Mesenteric fat pad (tissue), 1 donor: ENCODE measurements at places on chromosomes 5 and 9. TPM values are rescaled to one million over a fixed set of nuclear protein-coding genes. Genes with fewer than 3 reads are reported as not detected.

- DNase-seq, result no peak
Observed at GRCh38 chr9:18890372-18890771, 142.6 kb downstream of the SAXO1 start.

The GLDC gene
- 0.19 TPM for total RNA-seq

DNA sequence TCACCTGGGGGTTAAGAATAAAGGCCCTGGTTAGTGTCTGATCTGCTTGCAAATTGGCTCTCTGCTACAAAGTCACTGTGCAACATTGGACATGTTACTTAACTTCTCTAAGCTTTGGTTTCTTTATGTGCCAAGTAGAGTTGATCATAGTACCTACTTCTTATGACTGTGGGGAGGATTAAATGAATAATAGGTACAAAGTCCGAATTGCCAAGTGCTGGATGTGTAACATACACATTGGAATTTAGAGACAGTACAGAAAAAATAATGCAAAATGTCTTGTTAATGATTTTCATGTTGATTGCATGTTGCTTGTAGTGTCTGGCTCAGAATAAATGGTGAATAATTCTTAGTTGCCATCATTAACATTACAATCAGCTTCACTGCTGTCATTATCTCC is 2.2 kb downstream of the DOCK8 start:
- DNase-seq, result no peak

The ERAP2 gene
- total RNA-seq, result 10.7 TPM

The IPO11 gene
- 32.9 TPM for total RNA-seq

The RNF208 gene
- total RNA-seq, result 5.9 TPM

The PCDHGA6 gene
- total RNA-seq, result 3.1 TPM

- no peak for DNase-seq
Observed at GRCh38 chr9:96009223-96009602, 133.7 kb downstream of the ERCC6L2 start.

DNA sequence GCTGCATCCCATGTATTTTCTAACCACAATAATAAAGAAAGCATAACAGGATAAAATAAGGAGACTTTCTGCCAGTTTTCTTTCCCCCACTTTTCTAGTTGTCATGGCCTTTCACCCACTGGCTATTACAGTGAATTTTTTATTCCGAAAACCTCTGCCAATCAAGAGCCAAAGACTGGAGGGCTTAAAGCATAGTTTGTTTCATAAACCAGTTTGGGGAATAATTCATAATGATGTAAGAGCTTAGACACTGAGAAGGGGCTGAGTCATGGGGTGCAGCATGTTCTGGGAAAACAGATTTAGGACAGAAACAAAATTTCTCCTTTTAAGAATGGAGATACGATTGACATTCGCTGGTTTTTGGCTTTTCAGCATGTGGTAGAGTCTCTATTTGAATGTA is 4.4 kb upstream of the GLIPR2 start:
- no peak for DNase-seq

The HTR1A gene
- total RNA-seq, result not detected

- DNase-seq, result no peak
Observed at GRCh38 chr5:51559339-51559738, 176.1 kb downstream of the ISL1 start.

GRCh38 chr5:80516826-80517225 is 28.9 kb downstream of the FAM151B start:
- no peak for DNase-seq

DNA sequence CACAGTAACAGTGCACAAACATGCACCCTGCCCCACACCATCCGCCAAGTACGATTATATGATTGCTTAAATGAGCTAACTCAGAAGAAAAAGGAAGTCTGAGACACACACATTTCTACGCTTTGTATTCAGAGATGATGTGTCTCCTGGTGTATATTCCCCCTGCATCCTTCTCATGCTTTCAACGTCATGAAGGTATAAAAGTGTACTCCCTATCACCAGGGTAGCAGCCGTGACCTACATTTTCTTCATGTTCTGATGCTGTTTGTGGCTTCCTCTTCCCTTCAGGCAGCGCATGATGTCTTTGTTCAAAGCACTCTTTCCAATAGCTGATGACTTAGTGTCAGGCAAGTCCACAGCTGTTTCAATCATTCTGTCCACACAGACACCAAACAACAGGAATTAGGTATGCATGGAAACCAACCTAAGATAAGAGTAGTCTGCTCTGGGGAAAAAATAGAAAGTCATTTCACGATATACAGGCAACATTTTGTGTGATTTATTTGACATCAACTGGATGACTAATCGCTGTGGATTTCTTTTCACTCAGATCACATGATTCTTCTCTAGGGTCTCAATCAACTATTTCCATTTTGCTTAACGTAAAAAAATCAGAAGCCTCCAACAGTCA is 269.4 kb upstream of the PTGER4 start:
- DNase-seq, result no peak

The ZNF618 gene
- total RNA-seq, result 8.2 TPM

The RASGRF2 gene
- total RNA-seq, result 30.7 TPM

DNA sequence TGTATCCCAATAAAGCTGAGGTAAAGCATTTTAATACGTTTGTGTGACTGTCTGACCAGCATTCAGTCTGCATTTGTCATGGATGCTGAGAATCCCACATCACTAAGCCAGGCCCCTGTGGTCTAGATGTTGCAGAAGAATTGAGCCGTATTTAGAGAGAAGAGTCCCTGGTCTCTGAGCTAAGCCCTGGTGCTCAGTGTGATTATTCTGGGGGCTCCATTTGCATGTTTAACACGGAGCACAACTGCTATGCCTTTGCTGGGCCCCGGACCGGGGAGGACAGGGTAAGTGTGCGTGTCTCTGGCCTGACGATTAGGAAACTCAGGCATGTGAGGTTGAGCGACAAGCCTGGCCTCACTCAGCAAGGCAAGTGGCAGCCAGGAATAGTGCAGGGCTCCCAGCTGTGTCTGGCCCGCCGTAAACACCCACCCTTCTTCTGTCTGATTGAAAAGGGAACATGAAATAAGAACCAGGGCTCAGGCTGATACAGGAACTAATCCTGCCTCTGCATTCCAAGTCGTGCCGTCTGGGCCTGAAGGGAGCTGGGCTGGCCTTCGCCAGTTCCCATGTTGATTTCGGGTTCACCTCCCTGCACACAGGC is 22.3 kb downstream of the FAM78A start:
- no peak for DNase-seq

DNA sequence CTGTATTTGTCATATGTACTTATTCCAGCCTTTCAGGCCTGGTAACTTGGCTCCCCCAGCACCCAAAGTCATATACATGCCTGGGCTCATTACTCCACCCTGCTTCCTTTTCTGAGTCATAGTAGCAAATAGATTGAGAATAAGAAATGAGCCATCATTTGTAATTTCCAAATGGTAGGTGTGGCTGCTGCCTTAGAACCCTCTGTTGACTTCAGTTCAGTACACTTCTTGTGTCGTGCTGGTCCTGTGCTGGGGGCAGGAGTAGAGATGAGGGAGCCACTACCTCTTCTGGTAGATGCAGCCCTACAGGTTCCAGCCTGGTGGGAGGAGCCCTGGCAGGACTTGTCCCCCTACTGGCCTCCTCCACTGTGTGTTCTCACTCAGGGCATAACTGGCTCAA is 11.1 kb downstream of the GM2A start:
- no peak for DNase-seq

The SYK gene
- total RNA-seq, result 26.7 TPM

The ESM1 gene
- total RNA-seq, result not detected

- DNase-seq, result no peak
Observed at GRCh38 chr9:93076101-93076791, 17.7 kb downstream of the SUSD3 start.

DNA sequence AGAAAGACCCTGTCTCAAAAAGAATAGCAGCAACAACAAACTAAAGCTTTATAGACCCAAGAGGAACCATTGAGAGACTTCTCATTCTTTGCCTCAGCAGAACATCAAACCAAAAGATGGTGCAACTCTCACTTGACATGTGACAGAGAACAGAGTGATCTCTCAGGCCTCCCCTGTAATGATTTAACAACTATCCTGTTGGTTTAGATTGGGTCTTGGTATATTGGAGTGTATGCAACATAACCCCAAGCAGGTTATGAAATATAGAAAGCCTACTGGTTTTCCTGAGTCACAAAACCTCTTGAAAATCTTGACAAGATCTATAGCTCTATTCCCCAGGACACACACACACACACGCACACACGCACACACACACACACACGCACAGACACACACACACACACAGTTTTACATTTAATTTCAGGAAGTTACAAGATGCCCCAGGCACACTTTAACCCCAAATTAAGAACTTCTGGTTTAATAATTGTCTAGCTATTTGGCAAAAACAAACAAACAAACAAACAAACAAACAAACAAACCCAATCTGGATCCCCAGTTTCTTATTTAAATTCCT is 6.5 kb upstream of the FGF1 start:
- no peak for DNase-seq

- DNase-seq, result no peak
Observed at GRCh38 chr9:35518225-35518821, 28.4 kb downstream of the RUSC2 start.

DNA sequence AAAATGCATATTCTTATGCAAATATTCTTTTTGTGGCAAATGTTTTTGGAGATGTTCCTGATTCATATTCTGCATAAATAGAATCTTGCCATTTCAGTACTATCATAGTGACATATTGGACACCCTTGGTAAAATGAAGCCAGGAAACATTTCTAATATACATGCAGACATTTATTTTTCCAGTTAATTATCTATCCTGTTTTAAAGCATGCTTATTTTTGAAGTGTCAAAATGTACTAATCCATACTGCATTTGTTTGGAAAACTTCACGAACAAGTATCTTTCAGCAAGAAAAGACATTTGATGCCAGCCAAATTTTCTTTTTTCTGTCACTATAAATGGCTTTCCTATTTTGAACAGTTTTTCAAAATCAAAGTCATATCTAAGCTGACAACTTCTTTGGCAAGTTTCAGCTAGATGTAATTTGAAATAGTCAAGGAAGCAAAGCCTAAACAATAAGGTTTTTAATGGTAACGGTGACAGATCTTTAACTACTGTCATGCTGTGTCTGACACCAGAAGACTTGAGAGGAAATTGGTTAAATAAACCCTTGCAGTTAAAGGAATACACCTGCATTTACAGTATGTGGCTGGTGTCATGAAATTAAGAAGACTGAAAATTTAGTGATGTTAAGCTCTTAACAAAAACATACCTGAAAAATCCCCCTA is 284.3 kb downstream of the TLE1 start:
- no peak for DNase-seq

DNA sequence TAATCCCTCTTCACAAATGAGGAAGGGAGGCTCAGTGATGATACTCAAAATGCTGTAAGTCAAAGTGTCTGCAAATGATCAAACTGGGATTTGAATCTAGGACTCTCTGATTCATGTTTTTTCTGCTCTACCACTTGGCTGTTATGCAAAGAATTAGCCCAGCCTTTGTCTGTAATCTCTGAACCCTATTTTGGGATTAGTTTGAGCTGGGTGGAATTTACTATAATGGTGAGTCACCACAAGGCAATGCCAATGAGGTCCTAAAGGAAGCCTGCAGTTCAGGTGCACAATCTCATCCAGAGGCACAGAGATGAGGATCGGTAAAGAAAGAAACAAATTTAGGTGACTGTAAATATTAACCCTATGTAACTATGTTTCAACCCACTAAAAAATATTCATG is 29.2 kb downstream of the RFK start:
- no peak for DNase-seq

The ANKRD34B gene
- 0.10 TPM for total RNA-seq

GRCh38 chr5:62310426-62311143 is 4.6 kb downstream of the KIF2A start:
- no peak for DNase-seq

DNA sequence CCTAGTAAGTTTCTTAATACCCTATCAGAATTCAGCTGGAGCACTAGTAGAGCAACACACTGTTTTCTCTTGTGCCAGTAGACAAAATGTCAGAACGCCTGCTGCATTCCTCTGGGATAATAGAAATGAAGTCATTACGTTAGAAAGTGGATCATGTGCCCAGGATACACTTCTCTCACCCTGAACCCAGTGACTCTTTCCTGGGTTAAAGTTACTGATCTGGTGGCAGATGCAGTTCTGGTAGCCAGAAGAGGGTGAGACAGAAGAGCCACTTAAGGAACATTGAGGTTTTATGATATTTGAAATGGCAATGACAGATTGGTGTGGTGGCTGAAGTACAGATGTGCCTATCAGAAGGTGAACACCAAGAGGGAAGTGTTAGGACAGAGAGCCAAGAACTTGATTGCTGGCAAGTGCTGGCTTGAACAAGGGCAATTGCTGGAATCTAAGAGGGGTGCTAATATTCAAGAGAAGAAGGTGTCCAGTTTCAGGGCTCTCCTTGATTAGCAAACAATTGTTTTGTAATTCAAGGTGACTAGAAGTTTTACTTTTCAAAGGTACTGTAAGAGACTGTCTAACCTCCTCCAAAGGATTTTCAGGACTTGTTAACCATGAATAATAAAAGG is 93.7 kb upstream of the ERBIN start:
- DNase-seq, result no peak

The GFPT2 gene
- total RNA-seq, result 187 TPM

- DNase-seq, result no peak
Observed at GRCh38 chr5:73367650-73368049, 80.9 kb downstream of the FOXD1 start.

- DNase-seq, result no peak
Observed at GRCh38 chr5:151005187-151005949, 15.0 kb upstream of the GPX3 start.

DNA sequence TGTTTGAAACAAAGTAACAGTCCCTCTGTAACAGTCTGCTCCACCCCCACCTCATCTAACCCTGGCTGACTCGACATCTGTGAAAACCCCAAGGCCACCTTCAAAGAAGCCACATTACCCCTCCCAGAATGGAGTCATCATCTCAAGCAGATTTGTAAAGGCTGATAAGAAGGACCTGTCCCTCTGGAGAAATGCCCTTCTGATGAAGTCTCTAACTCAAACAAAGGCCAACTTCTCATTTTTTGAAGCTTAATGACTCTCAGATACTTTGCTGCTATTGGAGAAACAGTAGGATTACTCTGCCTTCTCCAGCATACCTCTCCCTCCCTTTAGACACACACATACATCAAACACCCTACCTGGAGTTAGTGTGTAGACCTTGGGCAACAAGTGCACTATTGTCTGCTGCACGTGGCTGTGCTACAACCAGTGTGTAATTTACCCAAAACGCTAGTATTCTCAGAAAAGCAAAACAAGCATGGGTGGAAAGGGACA is 5.3 kb upstream of the SUSD1 start:
- DNase-seq, result no peak

The PDLIM7 gene
- 58.8 TPM for total RNA-seq
